Thyroid gland (tissue), 4 donors: ENCODE measurements at places on chromosomes 7 and 10. TPM values are rescaled to one million over a fixed set of nuclear protein-coding genes. Genes with fewer than 3 reads are reported as not detected.

GRCh38 chr7:91717681-91718470 is 162.6 kb downstream of the MTERF1 start:
- no peaks in the 10 kb centered on the region for H3K36me3 ChIP-seq
- H3K4me1 ChIP-seq = no peaks in the 10 kb centered on the region
- no peaks in the 10 kb centered on the region for H3K27me3 ChIP-seq
- no peak for DNase-seq
- H3K27ac ChIP-seq = no peak overlapping the region
- H3K4me3 ChIP-seq = no peak overlapping the region

ALOX5 gene
- total RNA-seq = 4.1 TPM

DNA sequence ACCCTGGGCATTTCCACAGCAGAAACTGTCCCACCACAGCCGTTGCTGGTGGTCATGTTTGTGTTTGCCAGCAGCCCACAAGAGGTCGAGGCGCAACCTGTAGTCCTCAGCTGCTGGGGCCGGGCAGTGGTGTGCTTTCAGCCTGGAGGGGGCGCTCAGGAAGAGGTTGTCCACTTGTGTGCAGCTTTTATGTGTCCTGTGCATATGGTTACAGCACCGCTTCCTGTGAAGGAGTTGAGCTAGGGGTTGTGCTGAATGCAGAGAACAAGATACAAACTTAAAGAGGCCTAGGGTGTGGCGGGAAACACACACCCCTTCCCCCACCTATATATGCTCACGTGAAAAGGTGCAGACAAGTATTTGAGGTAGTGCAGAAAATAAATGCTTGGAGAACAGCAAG is 29.5 kb upstream of the PFKFB3 start:
- no peaks in the 10 kb centered on the region for H3K27me3 ChIP-seq
- no peak overlapping the region for H3K27ac ChIP-seq
- H3K36me3 ChIP-seq = no peaks in the 10 kb centered on the region
- peaks cover 26% of the 10 kb centered on the region for H3K4me1 ChIP-seq
- no peak for DNase-seq

GRCh38 chr7:66143876-66144332 is 29.3 kb downstream of the CRCP start:
- no peak for DNase-seq
- no peaks in the 10 kb centered on the region for H3K27me3 ChIP-seq
- peaks cover 14% of the 10 kb centered on the region for H3K36me3 ChIP-seq

GRCh38 chr7:26291699-26292538 is at the start of gene SNX10:
Gene SNX10, plus strand, starts transcription at chr7:26291862. Its CDS starts 54,581 bp downstream, at chr7:26346443.
- H3K4me3 ChIP-seq = peak within 1 kb of the TSS; percentile 25
- DNase-seq = peak; percentile 37
- H3K27ac ChIP-seq = no peak within 1 kb of the TSS
- no peaks in the 10 kb centered on the region for H3K36me3 ChIP-seq

SPDYE5 gene
- total RNA-seq = not detected

- H3K36me3 ChIP-seq = no peaks in the 10 kb centered on the region
- H3K27me3 ChIP-seq = no peaks in the 10 kb centered on the region
- no peak for DNase-seq
- H3K27ac ChIP-seq = no peak overlapping the region
- H3K4me1 ChIP-seq = no peaks in the 10 kb centered on the region
These were observed 119.5 kb downstream of the APBB1IP start for GRCh38 chr10:26557641-26558014.

CCDC6 gene
- total RNA-seq = 59.3 TPM

- no peaks in the 10 kb centered on the region for H3K36me3 ChIP-seq
- H3K4me1 ChIP-seq = no peaks in the 10 kb centered on the region
- H3K27me3 ChIP-seq = no peaks in the 10 kb centered on the region
- no peak overlapping the region for H3K27ac ChIP-seq
- H3K4me3 ChIP-seq = no peak overlapping the region
- no peak for DNase-seq
These were observed 79.3 kb upstream of the KMT2E start for GRCh38 chr7:104934665-104935064.

DNA sequence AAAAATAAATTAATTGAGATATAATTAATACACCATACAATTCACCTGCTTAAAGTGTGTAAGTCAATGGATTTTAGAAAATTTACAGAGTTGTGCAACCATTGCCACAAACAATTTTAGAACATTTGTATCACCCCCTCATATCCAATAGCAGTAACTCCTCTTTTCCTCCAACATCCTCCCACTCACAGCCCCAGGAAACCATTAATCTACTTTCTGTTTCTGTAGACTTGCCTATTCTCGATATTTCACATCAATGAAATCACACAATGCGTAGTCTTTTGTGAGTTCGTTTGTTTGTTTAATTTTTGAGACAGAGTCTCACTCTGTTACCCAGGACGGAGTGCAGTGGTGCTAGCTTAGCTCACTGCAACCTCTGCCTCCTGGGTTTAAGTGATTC is 13.7 kb upstream of the HERC4 start:
- H3K27me3 ChIP-seq = no peaks in the 10 kb centered on the region
- H3K36me3 ChIP-seq = no peaks in the 10 kb centered on the region
- H3K27ac ChIP-seq = no peak overlapping the region
- DNase-seq = no peak
- H3K4me1 ChIP-seq = no peaks in the 10 kb centered on the region

PNLIP gene
- total RNA-seq = not detected

PPP1R17 gene
- not detected for total RNA-seq

DNA sequence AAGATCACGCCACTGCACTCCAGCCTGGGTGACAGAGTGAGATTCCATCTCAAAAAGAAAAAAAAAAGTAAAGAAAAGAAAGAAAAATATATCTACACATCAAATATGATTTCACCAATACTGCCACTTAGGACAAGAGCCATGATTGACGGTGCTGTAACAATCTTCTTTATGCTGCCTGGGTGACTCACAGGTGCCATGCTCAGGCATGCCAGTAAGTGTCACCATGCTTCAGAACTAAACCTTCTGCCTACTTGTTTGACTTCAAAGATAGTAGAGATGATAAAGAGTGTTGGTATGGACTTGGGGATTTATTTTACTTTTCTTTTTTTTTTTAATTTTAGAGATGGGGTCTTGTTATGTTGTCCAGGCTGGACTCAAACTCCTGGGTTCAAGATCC is 33.6 kb upstream of the DNMBP start:
- no peak overlapping the region for H3K4me3 ChIP-seq
- no peaks in the 10 kb centered on the region for H3K4me1 ChIP-seq
- no peaks in the 10 kb centered on the region for H3K27me3 ChIP-seq
- H3K36me3 ChIP-seq = no peaks in the 10 kb centered on the region
- H3K27ac ChIP-seq = no peak overlapping the region

GRCh38 chr7:43753271-43753810 is 5.1 kb upstream of the BLVRA start:
- peaks cover 5% of the 10 kb centered on the region for H3K4me1 ChIP-seq
- H3K4me3 ChIP-seq = no peak overlapping the region
- no peaks in the 10 kb centered on the region for H3K27me3 ChIP-seq
- H3K27ac ChIP-seq = no peak overlapping the region
- DNase-seq = no peak

DNA sequence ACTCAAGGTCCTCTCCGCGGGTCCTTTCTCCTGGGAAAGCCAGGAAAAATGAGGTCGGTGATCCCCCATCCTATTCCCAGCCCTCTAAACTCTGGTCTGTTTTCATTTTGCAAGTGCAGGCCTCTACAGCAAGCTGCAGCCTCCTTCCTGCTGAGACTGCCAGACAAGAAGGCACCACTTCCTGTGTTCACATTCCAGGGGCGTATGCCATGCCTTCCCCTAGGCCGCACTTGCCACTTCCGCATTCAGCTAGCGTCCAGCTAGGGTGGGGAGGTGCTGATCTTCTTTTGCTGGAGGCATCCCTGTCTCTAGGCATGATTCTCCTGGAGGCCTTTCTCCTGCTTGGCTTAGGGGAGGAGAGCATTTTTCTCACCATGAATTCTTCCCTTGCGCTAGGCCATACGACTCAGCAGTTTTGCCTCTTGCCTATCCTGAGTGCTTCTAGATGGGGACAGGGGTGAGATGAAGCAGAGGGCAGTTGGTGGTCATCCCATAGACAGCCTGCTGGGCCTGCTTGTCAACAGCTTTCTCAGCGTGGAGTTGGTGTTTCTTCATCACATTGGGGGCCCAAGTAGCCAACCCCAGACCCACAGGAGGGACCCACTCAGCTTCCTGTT is 328.9 kb downstream of the RPS24 start:
- no peak overlapping the region for H3K27ac ChIP-seq
- no peaks in the 10 kb centered on the region for H3K27me3 ChIP-seq
- H3K4me3 ChIP-seq = no peak overlapping the region
- no peak for DNase-seq

DNA sequence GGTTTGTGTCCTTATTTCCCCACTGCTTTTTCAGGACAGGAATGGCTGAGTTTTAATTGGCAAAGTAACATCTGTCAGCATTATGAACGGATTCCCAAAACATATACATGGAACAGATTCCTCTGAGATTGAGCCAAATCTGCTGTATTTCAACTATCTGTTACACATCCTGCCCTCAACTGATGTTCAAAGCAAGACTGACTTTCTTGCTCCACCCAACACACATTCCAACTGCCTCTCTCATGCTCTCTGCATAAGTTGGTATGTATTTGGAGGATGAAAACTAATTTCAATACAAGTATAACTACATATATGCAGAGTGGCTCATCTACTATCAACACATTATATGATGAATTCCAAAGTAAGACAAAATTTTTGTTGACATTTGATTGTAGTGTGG is 342.2 kb downstream of the GATA3 start:
- no peaks in the 10 kb centered on the region for H3K27me3 ChIP-seq
- H3K4me3 ChIP-seq = no peak overlapping the region
- H3K36me3 ChIP-seq = no peaks in the 10 kb centered on the region
- no peak overlapping the region for H3K27ac ChIP-seq
- no peak for DNase-seq

DNA sequence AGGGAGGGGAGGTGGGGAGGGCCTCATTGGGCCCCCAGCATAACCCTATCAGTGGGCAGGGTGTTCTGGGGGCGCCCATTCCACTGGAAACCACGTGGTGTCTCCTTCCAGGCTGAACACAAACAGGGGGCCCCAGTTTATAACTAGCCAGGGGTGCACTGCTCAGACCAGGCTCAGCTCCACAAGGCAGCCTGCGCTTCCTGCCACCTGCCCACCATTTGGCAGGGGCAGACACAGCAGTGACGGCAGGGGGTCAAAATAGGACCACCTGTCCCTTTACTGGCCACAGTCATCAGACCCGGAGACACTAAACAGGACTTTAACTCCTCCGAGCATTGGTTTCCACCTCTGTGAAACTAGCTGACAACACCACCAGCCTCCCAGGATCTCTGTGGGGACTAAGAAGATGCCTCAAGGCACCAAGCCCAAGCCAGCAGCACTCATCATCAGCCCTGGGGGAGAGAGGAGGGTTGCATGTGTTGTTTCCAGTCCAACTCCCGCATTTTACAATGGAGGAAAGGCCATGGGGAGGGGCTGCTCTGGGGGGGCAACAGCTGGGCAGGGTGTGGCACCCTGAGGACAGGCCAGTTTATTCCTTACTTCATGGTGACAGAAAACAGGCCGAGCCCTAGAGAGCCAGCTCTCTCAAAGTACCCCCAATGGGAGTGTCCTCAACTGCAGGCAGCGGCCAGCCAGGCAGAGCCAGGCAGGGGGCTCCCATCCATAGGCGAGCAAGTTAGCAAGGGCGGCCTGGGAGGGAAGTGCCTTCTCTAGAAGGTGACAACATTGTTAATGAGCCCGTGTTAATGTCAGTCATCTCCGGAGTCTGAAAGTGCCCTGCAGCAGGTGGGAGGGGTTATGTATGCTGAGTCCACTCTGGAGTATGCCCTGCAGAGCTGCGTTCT is 127.6 kb downstream of the TNS3 start:
- peaks cover 37% of the 10 kb centered on the region for H3K4me1 ChIP-seq
- DNase-seq = no peak
- no peaks in the 10 kb centered on the region for H3K36me3 ChIP-seq
- H3K27me3 ChIP-seq = no peaks in the 10 kb centered on the region
- H3K4me3 ChIP-seq = no peak overlapping the region

VPS37D gene
- 3.9 TPM for total RNA-seq

DNA sequence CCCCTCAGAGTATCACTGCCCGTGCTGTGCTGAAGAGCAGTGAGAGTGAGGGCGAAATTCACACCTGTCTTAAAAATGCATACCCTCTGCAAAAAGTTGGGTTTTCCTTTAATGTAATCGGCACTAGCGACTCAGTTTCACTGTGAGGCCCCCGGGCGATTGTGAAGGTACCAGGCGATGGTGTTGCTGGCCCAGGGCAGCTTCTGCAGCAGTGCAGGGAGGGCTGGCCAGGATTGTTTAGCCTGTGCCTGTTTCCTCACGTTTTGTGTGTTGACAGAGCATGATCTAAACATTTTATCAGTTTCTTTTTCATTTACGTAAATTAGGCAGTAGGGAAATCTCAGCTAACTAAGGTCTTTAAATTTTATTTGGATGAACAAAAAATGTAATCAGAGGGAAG is 13.3 kb downstream of the ZNF862 start:
- H3K4me1 ChIP-seq = peaks cover 23% of the 10 kb centered on the region
- peaks cover 7% of the 10 kb centered on the region for H3K36me3 ChIP-seq
- H3K4me3 ChIP-seq = no peak overlapping the region
- H3K27ac ChIP-seq = no peak overlapping the region

GRCh38 chr7:4010923-4011656 is 671.0 kb upstream of the FOXK1 start:
- H3K4me3 ChIP-seq = no peak overlapping the region
- DNase-seq = no peak
- H3K27ac ChIP-seq = no peak overlapping the region

GRCh38 chr10:14953424-14954000 is 384 bp downstream of the DCLRE1C start:
- peaks cover 16% of the 10 kb centered on the region for H3K4me1 ChIP-seq
- H3K27me3 ChIP-seq = no peaks in the 10 kb centered on the region
- DNase-seq = peak; percentile 76
- peak overlapping the region; percentile 72 for H3K4me3 ChIP-seq
- H3K36me3 ChIP-seq = no peaks in the 10 kb centered on the region

LIPF gene
- total RNA-seq = not detected

DNA sequence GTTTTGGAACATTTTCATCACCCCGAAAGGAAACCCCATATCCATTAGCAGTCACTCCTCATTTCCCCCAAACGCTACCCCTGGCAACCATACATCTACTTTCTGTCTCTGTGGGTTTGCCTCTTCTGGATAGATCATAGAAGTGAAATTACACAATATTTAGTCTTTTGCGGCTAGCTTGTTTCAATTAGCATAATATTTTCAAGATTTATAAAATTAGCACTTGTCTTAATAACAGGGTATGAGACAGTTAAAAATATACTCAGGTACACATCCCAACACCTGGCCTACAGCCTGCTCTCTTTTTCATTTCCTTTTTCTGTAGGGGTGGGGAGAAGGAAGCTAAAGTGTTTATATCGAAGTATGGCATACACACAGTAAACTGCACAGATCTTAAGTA is 81.4 kb upstream of the LRGUK start:
- no peaks in the 10 kb centered on the region for H3K4me1 ChIP-seq
- H3K27ac ChIP-seq = no peak overlapping the region
- H3K36me3 ChIP-seq = no peaks in the 10 kb centered on the region
- DNase-seq = no peak
